NCI-H510A treated with DMSO at 0.1 percent for 48 hours (cell line): ENCODE measurements at places on chromosomes 5 and 9.

- no peak for DNase-seq
Observed at GRCh38 chr9:95481000-95481399, 35.8 kb downstream of the PTCH1 start.

- no peak for DNase-seq
Observed at GRCh38 chr9:114720086-114720676, 38.2 kb upstream of the TEX48 start.

DNA sequence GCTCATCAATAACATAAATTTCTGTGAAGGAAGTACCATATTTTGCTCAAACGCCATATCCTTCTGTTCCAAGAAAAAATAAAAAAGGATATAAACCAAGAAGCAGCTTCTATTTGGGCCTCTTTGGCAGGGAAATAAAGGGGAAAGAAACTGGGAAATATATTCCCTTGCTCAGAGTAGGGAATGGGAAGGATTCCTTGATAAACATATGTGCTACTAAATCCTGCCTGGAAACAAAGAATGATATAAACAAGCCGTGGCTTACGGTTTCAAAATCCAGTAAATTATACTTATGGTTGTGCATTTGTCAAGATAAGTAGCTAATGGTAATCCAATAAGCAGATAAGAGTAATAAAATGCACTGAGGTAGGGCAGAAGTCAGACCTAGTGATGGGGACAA is 481.6 kb downstream of the NTRK2 start:
- no peak for DNase-seq

DNA sequence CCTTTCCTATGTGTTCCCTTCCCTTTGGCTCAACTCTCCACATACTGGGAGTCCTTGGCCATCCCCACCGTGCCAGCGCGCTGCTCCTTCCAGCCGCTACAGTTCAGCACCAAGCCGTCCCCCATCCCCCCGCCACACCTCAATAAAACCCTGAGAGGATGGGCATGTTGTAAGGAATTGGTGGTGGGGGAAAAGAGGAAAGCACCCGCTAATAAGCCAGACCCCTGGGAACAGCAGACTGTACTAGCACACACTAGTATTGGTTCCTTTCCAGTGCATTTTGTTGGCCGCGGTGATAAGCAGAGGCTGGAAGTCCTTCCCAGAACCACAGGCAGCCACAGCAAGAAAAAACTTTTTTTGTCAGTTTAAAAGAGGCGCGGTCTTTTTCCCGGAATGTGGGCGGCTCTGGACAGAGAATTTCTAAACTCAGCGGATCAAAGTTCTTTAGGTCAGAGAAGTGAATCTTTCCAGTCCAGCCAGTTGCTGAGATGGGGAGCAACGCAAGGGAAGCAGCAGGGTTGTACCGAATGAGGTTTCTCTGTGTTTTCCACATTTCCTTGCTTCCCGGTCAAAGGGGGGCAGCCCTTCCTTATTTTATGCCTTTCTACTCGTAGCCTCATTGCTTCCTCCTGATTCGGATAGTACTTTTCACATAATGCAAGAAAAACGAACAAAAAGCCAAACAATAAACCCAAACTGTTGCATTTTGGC is 2.1 kb downstream of the CHSY3 start:
- DNase-seq: no peak

DNA sequence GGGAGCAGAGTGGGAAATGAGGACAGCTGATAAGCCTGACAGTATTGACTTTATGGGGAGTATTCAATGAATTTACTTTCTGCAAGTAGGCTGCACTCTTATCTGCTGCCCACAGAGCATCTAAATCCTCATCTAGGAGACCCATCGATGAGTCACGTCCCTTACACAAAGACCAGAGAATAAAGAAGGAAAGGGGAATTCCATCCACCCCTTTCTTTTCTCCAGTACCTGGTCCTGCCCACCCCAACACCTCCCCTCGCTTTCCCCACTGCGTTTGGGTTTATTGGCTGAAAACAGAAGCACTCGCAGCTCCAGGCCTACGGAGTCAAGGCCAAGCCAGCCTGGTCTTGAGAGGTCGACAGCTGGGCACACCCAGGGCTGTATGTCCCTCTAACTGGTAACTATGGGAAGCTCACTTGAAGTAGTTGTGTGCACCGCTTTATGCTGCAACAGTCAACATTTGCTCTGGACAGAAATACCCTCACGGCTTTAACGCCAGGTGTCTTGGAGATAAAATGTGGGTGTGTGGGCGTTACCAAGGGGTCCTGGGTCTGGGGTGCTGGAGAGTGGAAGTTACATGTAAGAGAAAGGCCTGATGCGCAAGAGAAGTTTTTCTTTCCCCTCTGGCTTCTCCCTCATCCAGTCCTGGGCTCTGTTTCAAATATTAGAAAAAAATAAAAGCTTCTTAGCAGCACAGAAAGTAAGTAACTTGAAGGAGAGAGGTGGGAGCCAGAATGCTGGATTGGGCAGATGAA is 14.5 kb upstream of the TAL2 start:
- no peak for DNase-seq

GRCh38 chr5:3671337-3671736 is 75.7 kb downstream of the IRX1 start:
- DNase-seq: no peak

- no peak for DNase-seq
Observed at GRCh38 chr5:39577529-39577928, 152.7 kb upstream of the DAB2 start.

GRCh38 chr5:149125386-149125891 is 15.9 kb upstream of the ABLIM3 start:
- peak; percentile 74 for DNase-seq

DNA sequence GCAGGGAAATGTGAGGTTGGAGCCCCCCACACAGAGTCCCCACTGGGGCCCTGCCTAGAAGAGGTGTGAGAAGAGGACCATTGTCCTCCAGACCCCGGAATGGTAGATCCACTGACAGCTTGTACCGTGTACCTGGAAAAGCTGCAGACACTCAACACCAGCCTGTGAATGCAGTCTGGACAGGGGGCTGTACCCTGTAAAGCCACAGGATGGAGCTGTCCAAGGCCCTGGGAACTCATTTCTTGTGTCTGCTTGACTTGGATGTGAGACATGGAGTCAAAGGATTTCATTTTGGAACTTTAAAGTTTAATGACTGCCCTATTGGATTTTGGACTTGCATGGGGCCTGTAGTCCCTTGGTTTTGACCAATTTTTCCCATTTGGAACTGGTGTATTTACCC is 535.0 kb upstream of the MEF2C start:
- no peak for DNase-seq

GRCh38 chr5:170361116-170361515 is 28.1 kb downstream of the KCNMB1 start:
- DNase-seq: no peak

DNA sequence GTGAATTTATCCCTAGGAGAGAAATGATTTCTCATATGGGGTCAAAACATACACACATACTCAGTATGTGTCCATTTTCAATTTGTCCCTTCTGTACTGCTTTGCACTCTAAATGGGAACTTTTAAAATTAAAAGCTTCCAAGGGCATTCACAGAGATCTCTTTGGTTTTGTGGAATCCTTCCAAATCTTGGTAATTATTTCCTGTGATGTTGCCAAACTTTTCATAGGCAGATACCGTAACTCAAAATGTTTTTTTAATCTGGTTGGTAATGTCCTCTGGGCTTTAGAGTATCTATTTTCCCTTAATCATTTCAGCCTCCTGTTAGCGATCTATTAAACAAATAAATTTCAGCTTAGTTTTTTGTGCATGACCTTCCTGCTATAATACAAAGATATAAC is 282.4 kb downstream of the ARHGEF28 start:
- no peak for DNase-seq

DNA sequence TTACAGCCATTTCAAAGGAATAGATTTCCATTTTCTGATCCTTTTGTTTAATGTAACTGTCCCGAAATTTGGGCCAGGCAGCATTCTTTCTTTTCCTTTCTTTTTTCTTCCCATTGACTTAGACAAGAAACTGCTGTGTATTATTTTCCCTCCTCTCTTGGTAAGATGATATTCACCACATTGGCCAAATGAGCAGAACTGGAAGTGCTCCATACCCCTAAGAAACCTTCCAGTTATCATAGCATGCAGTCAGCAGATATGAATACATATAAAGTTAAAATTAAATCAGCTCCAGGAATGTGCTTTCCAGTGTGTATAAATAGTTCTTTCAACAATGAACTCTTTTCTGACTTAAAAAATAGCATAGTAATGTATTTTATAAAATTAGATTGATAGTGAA is 168.5 kb upstream of the GAS1 start:
- no peak for DNase-seq

- DNase-seq: no peak
Observed at GRCh38 chr9:6876195-6876894, 118.6 kb downstream of the KDM4C start.

DNA sequence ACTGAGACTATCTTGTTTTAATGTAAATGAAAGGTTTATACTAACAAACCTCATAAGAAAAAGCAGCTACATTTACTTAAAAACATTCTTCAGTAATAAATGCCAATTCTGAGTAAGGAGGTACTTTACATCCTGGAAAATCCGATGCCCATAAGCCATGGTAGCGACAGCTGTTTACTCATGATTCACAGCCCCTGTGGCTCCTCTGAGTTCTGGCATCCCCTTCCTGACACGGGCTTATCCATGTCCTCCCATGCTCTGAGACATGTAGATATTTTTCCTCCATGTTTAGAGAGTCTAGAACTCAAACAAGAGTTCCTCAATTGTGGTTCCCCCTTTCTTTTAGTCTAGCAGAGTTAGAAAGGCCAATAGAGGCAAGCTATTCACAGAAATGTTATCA is 63.1 kb upstream of the DEPDC1B start:
- DNase-seq: no peak

GRCh38 chr5:147223343-147223742 is 11.5 kb upstream of the STK32A start:
- no peak for DNase-seq

GRCh38 chr9:108861464-108861863 is 602 bp upstream of the ACTL7A start:
- DNase-seq: no peak

GRCh38 chr5:14706615-14707021 is 42.1 kb downstream of the OTULIN start:
- no peak for DNase-seq

GRCh38 chr9:557601-558201 is 283.8 kb upstream of the DMRT1 start:
- no peak for DNase-seq

DNA sequence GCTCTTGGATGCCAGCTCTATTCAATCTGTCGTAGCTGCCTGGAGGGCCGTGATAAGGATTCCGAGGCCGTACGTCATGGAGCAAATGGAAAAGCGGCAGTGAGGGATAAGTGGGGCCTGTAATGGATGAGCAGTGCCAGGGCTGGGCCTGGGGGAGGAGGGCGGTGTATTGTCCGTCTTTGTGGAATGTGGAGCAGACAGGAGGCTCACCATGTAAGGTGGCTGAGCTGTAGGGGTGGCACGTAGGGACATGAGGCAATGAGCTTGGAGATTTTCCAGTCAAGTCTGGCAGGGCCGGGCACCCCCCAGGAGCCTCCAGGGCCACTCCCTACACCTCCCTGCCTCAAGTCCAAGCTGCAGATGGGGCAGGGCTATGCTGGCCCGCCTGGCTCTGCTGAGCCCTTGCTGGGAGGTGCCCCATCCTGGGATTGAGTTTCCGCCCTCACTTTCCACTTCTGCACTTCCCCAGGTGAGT is 29.2 kb downstream of the NCS1 start:
- no peak for DNase-seq

GRCh38 chr5:94111209-94112004 is 370.0 kb upstream of the POU5F2 start:
- DNase-seq: peak; percentile 77

GRCh38 chr5:172005708-172006320 is 624 bp downstream of the FBXW11 start:
- DNase-seq: no peak

DNA sequence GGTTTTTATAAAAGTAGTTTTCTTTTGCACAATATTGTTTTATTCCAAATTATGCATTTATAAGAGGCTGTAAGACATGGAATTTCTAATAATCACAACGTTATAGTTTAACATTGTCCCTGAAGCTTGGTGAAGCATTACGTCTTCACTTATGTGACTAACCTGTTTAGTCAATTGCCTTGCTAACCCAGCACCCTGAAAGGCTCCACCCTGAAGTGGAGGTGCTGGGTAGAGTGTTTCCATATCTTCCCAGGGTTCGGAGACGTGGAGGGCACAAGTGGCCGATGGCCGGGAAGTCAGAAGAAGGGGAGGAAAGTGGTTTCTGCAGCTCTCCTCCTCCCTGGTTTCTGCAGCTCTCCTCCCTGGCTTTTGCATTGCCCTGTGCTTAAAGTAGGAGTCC is 83.4 kb downstream of the TRIO start:
- DNase-seq: no peak

- DNase-seq: no peak
Observed at GRCh38 chr5:139199321-139199720, 1.2 kb upstream of the SIL1 start.

- no peak for DNase-seq
Observed at GRCh38 chr9:125137200-125137599, 6.1 kb downstream of the SCAI start.

GRCh38 chr9:76526026-76526425 is 67.0 kb downstream of the GCNT1 start:
- peak; percentile 39 for DNase-seq

- no peak for DNase-seq
Observed at GRCh38 chr9:100731557-100731956, 153.7 kb downstream of the CAVIN4 start.

DNA sequence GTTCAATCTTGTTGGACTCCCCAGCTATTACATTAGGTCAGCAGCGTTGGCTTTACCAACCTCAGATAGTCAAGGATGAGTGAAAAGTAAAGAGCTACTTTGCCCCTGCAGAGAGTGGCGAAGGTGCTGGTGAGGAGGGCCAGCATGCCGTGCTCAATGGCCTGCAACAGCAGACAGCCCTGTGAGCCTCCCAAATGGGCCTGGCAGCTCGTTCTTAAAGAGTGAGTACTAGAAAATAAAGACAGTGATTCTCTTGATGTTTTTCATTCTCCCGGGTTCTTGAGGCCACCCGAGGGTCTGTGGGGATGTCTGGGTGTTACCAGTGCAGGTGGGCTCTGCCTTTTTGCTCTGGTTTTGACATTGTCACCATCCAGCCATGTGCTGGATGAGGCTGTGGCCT is 16.2 kb downstream of the GADD45G start:
- DNase-seq: peak; percentile 76

GRCh38 chr9:99803694-99804093 is 18.0 kb upstream of the NR4A3 start:
- no peak for DNase-seq

DNA sequence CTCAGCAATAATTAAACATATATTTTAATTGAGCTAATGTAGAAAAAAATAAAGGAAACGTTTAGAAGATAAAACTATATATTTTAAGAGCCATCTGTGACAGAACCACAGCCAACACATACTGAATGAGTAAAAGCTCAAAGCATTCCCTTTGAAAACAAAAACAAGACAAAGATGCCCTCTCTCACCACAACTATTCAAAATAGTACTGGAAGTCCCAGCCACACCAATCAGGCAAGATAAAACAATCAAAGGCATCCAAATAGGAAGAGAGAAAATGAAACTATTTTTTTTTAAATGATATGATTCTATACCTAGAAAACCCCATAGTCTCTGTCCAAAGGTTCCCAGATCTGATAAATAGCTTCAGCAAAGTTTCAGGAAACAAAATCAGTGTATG is 262.0 kb downstream of the HTR1A start:
- DNase-seq: no peak
